Small intestine (tissue), 16 donors: ENCODE measurements at places on chromosomes 2 and 18.

- no peak for DNase-seq
Observed at GRCh38 chr18:2197946-2198345, 373.4 kb downstream of the METTL4 start.

GRCh38 chr2:19474128-19474527 is 115.7 kb upstream of the OSR1 start:
- no peak for DNase-seq

- DNase-seq, result no peak
Observed at GRCh38 chr2:241265506-241265905, 50.0 kb downstream of the HDLBP start.

GRCh38 chr2:85314884-85315242 is 12.9 kb downstream of the TGOLN2 start:
- peak; percentile 82 for DNase-seq

DNA sequence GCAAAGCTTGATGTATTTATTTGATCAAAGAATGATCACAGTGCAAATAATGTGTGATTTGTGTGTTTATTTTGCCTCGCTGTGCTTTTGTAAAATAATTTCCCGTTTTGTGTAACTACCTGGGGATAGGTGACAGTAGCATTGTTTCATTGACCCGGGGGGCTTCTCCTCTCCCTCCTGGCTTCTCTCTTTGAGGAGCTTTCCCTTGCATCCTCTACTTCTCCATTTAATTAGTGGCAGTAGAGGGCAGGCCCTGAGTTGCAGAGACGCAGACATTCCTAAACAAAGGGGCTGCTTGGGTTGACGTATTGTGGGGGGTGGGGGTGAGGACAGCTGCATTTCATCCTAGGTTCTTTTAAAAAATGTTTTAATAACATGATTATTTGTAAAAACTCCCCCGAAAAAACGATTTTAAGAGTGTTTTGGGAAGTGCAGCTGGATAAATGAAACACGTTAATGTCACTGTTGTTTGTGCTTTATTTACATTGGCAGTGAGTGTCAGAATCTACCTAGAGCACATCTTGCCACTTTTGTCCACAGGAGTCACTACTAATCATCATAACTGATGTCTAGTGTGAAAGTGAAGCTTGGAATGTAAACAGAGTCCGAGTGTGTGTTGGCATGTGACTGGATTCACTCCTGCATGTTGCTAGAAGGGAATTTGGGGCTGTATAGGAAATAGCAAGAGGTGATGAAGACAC is 2.2 kb downstream of the NEDD4L start:
- peak; percentile 37 for DNase-seq

- peak; percentile 35 for DNase-seq
Observed at GRCh38 chr2:237322564-237322963, 91.4 kb downstream of the COL6A3 start.

DNA sequence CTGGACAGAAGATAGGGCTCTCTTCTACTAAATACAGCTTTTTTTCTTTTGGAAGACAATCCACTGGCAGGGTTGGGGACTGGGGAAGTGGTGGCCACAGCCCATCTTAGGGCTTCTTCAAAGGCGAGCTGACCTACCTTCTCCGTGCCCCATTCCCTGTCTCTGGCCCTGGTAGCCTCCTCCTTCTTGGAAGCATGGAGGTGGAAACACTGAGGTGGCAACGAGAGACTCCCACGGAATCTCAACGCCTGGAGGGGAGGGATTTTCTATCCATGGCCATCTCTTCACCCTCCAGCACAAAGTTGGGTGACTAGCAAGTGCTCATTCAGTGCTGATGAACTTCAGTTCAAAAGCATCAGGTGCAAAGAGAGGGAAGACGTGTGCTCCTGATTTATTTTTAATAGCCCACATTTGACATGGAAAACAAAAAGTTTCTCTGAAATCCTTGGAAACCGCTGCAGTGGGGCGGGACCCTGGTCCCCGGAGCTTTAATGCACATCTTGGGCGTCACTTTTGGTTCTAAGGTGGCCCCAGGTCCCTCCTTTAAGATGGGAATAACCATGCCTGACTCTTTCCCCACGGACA is 633 bp upstream of the ARMC9 start:
- DNase-seq, result no peak

DNA sequence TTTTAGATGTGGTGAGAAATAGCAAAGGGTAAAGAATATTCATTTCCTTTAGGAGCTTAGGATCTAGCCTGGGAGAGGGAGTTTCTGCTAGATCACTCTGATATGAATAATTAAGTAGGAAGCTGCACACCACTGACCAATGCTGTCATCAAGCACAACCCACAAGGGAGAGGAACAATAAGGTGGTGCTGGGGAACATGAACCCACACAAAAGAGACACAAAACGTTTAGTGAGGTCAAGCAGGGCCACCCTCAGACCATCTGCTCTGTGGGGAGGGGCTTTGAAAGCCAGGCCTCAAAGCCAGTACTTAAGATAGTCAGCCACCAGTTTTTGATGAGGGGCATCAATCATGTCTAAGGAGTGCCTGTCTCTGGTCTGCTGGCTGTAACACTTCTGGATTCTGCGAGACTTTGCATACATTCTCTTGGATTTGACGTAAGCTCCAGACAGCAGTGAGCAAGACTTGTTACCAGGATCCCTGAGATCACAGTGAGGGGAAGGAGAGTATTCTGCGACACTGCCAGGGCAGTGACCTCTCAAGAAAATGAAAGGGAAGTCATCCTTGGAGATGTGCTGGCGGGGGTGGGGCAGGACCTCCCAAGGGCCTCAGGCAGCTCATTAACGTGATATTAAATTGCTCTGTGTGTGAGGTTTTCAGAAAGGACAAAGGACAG is 127.0 kb downstream of the CCBE1 start:
- no peak for DNase-seq

DNA sequence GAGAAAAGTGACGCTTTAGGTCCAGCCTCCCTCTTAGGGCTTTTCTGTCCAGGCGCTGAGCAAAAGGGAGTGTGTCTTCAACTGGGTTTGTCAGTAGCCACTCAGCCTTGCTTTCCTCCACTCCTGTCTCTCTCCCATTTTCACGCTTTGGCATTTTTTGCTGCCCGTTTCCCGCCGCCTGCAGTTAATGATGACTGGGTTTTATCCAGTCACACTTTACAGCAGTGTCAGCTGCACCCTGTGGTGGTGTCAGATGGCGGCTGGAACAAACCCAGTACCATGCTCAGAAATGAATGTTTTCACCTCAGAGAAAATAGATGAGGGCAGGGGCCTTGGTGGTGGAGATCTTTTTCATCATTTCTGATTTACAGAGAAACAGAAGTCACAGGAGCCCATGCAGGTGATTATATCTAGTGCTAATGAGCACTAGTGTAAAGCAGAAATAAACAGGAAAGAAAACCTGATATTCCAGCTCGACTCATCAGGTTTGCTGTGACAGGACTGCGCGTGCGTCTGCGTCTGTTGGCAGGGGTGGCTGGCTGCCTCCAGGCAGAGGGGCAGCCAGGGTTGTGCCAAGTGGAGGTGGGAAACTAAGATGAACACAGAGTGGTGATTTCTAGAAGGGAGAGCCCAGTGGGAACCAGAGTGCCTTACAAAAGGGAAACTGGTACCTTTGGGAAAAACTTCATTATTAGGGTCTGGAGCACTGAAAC is 139.9 kb downstream of the TANC1 start:
- no peak for DNase-seq

- no peak for DNase-seq
Observed at GRCh38 chr2:241966647-241967466, 97.3 kb downstream of the RTP5 start.

- DNase-seq, result no peak
Observed at GRCh38 chr2:179974761-179975160, 32.3 kb downstream of the CWC22 start.

DNA sequence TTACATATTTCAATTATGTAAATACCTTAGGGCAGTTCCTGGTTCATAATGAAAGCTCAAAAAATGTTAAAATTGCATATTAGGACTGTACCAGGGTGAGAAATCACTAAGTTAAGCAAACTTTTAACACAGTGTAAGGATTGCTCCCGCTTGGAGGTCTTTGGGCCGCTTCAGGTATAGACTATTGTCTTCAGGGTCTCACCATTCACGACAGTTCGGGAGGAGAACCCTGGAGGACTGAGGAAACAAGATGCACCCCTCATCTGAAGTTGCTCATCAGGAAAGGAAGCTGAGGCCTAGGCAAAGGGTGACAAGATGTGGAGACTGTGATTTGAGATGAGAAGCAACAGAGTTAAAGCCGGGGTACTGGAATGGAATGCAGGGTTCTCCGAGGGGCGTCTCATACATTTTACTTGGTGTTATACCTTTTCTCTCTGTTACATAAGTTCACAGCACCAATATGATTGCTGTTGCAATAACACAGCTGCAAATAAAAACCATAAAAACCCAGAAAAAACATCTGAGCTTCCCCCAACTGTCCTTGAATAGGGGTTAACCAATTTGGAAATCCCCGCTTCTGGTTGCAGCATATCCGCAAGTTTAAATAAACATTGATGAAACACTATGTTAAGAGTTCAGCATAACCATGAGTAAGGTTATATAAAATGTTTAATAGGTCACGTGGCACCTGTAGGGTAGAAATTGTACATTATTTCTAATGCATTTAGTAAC is 40.1 kb downstream of the FBXO48 start:
- DNase-seq, result no peak

- DNase-seq, result peak; percentile 31
Observed at GRCh38 chr2:57906152-57906732, 140.4 kb upstream of the VRK2 start.

DNA sequence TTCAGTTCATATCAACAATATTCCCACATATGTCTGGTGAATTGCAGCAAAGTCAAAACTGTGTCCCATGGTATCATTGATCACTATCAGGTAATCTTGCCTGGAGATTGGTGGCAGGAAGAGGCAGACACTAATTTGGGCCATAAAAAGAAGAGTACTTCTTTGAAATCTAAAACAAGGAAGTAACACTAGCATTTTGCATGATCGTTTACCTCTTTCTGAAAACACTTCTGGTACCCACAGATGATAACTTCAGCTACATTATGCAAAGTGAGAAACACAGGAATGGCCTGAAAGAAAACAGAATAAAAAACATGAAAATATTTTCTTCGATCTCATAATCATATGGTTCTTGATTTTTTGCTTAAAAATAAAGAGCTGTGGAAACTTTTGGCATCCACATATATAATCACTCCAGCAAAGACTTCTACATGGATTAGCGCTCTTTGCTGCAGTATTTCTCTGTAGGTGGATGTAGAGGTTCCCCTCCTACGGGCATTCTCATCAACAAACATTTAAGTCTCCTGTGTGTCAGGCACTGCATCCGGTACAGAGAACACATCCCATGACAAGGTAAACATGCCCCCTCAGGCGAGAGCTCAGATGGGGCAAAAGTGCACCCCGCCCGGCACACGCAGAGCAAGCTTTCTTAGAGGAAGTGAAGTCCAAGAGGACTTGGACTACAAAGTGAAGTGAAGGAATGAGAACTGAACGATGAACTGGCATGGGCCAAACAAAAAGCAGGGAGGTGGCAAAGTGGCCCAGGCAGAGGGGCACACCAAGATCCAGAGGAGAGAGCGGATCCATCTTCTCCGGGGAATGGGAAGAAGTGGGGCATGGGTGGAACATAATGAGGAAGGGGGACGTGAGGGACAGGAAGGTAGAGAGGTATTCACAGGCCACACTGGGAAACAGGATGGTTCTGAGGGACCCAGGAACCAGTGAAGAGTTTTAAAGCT is 68.0 kb upstream of the RIOK3 start:
- DNase-seq, result peak; percentile 76
